ENCODE measurements at places on chromosomes 5 and 9. TPM values are rescaled to one million over a fixed set of nuclear protein-coding genes. Genes with fewer than 3 reads are reported as not detected.

GRCh38 chr5:167778228-167778627, 513.2 kb upstream of the WWC1 start:
- DNase-seq, result no peak

DNA sequence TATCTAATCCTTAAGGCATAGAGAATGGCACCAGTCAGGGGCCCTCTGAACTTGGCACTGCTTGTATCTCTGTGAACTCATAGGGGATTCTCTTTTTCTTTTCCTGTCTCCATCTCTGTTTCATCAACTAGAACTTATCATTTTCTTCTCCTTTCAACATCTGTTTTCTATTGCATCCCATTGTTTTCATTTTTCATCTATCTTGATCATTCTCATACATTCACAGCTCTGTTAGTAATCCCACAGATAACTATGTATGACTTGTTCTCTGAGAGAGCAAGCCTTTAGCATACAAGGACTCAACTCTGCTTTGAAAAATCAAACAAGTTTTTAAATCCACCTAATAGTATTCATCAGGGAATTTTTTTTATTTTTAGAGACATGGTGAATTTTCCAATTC, 264.3 kb downstream of the ARRDC3 start:
- no peak for DNase-seq

- DNase-seq, result no peak
These were observed 18.5 kb downstream of the JADE2 start for GRCh38 chr5:134543820-134544614.

DNA sequence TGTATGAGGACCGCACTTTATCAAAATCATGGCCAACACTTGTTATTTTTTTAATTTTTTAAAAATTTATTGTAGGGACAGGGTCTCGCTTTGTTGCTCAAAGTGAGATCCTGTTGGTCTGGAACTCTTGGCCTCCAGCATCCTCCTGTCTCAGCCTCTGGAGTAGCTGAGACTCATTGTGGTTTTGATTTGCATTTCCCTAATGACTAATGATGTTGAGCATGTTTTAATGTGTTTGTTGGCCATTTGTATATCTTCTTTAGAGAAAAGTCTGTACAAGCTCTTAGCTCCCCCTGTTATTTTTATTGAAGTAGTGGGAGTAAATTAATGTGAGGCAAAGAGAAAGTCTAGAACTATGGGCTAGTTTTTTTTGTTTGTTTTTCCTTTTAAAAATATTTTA, 1.6 kb upstream of the RPS6 start:
- no peak for DNase-seq

- DNase-seq, result no peak
These were observed 370.6 kb downstream of the NTRK2 start for GRCh38 chr9:85040146-85040545.

DNA sequence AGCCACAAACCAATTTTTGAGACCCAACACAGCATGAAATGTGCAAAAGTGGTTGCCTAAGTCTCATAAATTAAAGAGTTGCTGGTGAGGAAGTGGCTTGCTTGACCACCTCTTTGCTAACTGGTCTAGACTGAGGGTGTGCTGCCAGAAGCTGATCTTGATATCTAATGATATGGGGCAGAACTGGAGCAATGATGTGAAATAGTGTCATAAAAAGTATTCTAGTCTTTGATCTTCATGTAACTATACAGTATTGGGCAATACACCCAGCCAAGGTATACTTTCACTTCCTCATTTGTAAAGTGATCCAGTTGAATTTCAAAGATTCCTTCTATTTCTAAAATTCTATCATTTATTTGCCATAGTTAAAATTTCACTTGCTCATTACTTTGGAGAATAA, 5.9 kb upstream of the YTHDC2 start:
- DNase-seq, result no peak

DNA sequence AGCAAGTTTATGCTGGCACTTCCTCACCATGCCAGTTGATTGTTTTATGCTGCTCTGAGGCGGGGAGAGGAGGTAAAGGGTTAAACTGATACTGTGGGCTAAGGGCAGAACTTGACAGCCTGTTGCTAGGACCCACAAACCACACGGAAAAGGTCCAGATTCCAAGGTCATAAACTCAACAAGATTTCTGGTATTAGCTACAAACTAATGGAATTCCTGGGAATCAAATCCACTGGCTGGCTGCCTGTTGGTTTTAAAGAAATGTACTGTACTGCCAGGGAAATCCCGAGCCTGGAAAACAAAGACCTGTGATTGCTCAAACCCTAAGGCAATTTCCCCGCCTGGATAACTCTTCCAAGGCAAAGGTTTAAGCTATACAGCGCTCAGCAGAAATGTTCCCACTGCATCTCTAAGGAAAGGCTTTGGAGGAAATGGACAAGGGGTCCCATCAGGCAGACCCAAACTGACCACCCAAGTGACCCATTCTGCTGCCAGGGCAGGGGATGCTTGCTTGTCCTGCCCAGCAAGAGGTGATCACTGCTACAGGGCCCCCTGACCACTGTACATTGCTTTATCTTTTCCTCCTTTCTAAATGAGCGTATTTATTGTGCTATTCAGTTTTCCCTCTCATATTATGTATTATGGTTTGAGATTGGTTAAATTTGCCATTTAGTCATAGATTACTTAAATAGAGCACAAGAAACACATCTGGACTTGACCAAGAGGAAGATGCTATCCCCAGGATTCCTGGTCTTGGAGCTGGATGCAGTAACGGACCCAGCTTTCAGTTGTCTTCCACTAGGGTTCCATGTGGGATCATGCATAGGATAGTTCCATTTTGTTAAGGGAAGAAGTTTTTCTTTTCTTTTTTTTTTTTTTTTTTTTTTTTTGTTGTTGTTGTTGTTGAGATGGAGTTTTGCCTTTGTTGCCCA, 124.3 kb downstream of the SUSD1 start:
- DNase-seq, result peak; percentile 90

- no peak for DNase-seq
These were observed 62.6 kb downstream of the NUP214 start for GRCh38 chr9:131187957-131188356.

GRCh38 chr5:180099733-180100611, 28.4 kb upstream of the RNF130 start:
- no peak for DNase-seq

PCA3 gene
- polyA plus RNA-seq, result 0.97 TPM

DNA sequence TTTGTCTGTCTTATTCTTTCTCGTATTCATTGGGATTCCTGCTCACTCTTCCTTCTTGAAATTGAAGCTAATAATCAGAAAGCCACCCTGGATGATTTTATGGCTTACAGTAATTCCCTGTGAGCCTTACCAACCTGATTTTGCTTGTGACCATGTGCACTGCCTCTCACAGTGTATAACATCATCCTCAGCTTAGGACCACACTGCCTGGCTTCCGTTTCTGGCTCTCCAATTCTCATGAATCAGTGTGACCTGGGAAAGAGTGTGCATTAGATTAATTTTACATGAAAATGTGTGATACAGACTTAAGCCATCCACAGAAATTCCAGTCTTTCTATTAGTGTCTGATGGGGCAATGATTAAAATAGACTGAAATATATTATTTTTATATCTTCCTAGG, 126.8 kb upstream of the DMRT1 start:
- DNase-seq, result no peak

DNA sequence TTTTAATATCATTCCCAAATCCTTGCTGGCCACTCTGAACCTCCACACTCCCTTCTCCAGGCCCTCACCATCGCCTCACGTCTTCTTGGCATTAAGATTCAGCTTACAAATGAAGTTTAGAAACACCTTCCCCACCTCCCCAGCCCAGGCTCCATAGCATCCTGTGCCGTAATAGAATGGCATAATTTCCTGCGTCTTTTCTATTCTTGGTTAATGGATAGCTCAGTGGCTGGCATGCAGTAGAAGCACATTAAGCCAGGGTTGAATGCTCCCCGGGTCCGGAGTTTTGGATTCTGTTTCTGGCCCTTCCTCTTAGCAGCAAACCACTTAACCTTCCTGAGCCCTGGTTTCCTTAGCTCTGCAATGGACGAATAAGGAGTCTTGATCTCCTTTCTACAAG, 13.8 kb downstream of the WWC1 start:
- DNase-seq, result no peak
